ENCODE measurements at places on chromosomes 1 and 21. TPM values are rescaled to one million over a fixed set of nuclear protein-coding genes. Genes with fewer than 3 reads are reported as not detected.

DNA sequence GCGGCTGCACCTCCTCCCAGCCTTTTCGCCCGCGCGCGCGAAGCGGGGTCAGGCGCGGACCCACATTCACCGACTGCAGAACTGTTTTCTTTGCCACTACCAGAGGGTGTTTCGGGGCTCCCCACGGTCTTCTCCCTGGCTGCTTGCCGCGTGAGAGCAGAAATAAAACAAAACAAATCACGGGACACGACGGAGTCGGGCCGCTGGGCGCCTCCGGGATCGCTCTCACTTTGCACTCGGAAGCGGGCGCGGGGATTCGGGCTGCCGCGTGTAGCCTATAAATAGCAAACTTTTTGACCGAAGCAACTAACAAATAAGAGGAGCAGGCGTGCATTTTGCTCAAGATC is 412.3 kb upstream of the ESRRG start:
- DNase-seq = no peak

FLG gene
- total RNA-seq = not detected

DNA sequence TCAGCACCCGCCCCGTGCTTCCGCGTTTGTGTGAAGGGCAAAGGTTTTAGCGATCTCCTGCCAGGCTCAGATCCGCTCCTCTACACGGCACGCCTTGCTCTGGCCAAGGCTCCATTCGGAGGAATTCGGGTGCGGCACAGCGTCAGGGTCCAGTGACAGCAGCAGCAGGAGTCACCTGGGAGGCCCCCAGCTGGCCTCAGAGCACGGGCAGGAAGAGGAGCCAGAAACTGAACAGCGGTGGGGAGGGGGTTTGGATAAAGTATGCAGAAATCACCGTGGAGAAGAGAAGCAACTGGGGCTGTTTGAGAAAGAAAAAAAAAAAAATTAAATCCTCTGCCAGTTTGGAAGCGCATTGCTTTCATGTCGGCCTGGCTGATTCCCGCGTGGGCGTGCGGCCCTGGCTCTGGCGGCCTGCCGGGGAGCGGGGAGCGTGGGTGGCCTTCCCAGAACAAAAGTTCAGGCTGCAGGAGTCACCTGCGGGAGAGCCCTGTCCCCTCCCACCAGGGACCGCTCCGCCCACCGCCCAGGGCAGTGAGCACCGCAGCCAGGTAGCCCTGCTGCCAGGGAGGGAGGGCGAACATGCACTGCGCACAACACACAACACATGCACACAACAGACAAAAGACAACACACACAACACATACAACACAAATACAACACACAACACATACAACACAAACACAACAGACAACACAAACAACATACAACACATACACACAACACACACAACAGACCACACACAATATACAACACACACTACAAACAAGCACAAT is 107.6 kb downstream of the ETS2 start:
- DNase-seq = no peak

GRCh38 chr1:207872621-207873020 is 38.3 kb downstream of the CD34 start:
- DNase-seq = no peak

FCRLA gene
- total RNA-seq = not detected

CRNN gene
- not detected for total RNA-seq

GJB5 gene
- not detected for total RNA-seq

COA7 gene
- total RNA-seq = 24.5 TPM

DNA sequence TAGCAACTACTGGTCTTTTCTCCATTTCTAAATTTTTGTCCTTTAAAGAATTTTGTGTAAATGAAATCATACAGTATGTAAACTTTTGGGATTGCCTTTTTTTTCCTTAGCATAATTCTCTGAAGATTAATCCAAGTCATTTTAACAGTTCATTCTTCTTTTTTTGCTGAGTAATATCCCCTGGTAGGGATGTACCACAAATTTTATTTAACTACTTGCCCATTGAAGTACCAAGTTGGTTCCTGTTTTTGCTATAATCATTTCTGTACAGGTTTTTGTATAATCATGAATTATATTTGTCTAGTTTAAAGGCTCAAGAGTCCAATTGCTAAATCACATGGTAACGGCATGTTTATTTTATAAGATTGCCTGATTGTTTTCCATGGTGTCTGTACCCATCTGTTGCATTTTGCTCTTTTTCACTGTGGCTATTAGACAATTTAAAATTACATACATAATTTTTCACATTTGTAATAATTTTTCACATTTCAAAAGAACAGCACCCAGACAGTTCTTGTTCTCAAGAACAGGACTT is 891.1 kb downstream of the USP25 start:
- no peak for DNase-seq

DNA sequence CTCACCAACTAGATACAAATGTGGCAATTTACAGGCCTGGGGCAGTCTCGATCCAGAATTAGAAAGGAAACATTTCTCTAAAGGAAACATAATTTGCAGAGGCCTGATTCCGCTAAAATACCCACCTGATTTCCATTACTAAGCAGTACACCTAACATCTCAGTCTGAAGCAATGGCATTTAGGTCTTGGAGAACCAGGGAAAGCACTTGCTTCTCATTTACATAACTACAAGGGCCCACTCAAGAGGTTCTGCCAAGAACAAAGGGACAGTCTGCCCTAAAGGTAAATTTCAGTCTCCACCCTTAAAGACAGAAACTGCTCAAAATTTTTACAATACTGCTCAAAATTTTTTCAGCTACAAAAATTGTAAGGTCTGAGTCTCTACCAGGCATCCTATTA is 123.7 kb upstream of the GJB5 start:
- DNase-seq = no peak

Data from mesenteric fat pad (tissue), 1 donor.